Activated CD4-positive, alpha-beta T cell treated with anti-CD3 and anti-CD28 coated beads, Interleukin-2, amount 50 U/mL, for 4 hours (primary cell): ENCODE measurements at places on chromosomes 12 and 14.
A peak's percentile ranks its signal among the peaks of the same experiment; 100 is the strongest.

DNA sequence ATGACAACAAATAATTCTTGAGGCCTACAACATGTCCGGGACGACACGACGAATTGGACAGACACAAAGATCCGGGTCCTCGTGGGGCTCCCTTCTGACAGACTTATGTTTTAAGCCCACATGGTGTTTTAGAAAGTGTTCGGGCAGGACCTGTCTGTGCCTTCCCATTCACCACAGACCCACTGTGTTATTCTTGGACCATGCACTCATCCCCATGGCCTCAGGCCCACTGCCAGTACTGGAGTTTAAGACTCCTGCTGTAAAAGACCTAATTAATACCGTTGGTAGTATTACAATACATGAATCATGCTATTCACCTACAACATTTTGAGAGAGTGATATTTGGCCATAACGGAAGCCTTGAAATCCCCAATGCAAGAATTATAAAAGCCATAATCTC is 20.0 kb downstream of the SLC15A4 start:
- DNase-seq, result no peak

GRCh38 chr14:104184911-104185499 is 46.6 kb downstream of the KIF26A start:
- no peak for DNase-seq

DNA sequence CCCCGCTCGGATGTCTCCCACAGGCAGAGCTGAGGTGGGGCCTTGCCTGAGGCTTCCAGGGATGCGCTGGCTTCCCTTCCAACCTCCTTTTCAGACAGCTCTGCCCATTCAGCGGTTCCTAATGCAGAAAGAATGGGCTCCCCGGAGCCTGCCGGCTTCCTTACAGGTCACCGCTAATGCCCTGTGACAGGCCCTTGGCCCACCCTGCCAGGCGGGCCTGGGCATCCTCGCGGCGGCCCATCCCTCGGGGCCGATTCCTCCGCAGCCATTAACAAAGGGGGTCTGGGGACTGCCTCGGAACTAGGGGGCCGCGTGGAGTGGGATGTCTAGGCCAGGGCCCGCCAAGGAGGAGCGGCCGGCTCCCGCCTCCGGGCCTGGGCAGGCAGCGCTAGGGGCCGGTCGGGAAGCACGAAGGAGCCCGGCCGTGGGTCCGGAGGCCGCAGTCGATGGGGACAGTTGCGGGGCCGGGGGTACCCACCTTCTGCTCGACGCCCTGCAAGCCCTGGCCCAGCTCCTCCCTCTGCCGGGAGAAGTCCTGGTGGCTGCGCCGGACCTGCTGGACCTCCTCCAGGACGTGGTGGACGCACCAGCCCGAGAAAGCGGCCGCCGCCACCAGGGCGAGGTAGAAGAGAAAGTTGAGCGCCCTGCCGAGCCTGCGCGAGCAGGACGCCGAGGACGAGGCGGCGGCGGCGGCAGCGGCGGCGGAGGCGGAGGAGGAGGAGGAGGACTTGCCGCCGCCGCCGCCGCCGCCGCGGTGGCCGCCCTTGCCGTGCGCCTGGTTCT is 738 bp downstream of the CKAP4 start:
- DNase-seq, result peak; percentile 57

DNA sequence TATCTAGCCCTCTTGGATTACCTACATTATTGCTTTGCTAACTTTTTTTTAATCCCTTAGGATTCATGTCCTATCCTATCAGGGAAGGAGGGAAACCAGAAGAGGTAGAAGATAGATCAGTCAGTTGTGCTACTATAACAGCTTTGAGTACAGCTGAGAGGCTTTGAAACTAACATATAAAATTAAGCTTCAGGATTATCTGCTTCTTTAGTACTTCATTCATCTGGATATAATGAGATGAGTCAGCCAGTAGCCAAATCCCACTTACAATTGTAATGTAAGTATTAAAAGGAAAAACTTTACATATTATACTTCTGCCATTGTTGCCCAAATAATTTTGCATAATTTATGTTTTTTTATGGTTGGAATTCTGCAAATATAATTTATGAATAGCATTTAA is 33.4 kb upstream of the ANO6 start:
- DNase-seq, result no peak

GRCh38 chr14:87830443-87831096 is 162.4 kb downstream of the GALC start:
- DNase-seq, result no peak

- DNase-seq, result no peak
These were observed 501 bp downstream of the C1R start for GRCh38 chr12:7091660-7092228.

DNA sequence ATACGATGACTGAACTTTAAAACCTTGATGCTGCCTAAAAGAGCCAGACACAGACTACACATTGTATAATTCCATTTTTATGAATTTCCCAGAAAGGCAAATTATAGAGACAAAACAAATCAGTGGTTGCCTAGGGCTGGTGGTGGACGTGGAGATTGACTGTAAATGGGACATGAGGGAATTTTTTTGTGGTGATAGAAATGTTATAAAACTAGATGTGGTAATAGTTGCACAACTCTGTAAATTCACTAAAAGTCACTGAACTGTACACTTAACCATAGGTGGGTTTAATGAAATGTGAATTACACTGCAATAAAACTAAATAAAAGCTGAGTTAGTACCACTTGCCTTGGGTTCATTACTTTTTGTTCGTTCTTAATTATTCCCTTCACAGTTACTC is 72.1 kb downstream of the PLEKHA5 start:
- no peak for DNase-seq

GRCh38 chr12:2457933-2458414 is 336.8 kb upstream of the FKBP4 start:
- DNase-seq, result no peak

- DNase-seq, result no peak
These were observed 2.2 kb upstream of the GUCY2C start for GRCh38 chr12:14698555-14698954.

DNA sequence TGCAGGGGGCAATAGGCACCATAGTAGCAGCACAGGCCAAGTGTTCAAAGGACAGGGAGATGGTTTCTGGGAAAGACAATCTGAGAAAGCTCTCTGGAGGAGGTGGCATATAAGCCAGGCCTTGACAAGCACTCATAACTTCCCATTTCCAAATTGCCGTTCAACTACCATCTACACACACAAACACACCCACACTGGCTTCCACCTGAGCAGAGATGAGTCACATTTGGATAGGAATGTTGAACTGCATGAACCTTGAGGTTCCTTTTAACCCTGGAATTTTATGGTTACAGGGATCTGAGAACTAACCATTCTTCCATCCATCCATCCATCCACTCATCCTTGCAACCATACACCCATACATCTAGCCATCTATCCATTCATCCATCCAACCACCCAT is 86.6 kb downstream of the KSR2 start:
- DNase-seq, result no peak

- DNase-seq, result no peak
These were observed 118.7 kb upstream of the TMCC3 start for GRCh38 chr12:94769047-94769420.

DNA sequence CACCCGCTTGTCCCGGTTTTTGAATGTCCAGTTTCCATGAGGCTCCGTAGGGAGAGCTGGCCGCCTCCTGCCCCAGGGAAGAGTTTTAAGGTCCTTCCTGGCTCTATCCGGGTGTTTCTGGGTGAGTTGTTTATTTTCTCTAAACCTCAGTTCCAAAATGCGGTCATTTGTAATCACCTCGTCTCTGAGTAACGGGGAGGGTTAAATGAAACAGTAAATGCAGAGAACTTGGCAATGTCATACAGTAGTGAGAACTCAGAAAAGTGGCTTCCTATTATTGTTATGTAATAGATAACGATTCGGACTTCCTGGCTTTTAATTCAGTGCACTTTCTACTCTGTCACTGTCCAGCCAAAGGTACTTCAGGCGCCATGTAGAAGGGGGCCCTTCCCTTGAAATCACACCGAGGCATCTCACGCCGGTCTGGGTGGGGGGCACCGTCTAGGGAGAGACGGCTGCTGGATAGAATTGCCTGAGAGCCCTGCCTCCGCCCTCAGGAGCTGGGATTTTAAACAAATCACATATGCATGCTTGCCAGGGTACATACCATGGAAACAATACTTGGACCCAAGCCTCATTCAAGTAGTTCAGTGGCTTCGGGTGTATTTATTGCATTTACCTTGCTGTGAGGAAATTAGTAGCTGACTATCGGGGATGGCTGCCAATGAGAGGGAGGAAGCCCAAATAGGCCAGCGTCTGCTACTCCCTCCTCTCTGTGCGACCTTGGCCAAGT is 26.4 kb downstream of the NOS1 start:
- no peak for DNase-seq
